Uterus (tissue), 4 donors: ENCODE measurements at places on chromosomes 2 and 18.
A peak's percentile ranks its signal among the peaks of the same experiment; 100 is the strongest.

DNA sequence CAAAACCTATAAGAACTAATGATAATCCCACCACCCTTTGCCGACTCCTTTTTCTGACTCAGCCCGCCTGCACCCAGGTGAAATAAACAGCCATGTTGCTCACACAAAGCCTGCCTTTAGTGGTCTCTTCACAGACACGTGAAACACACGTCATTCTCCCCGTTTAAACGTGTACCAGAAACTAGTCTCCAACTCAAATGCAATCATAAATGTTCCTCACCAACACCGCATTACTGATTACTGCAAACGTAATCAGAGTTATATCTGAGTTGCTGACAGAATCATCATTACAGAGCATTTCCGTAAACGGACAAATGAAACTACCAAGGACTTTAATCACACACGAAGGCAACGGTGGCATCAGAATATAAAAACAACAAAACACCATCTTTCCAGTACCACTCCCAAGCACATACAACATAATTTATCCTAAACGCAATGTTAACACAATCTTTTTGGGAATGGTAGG, 1.9 kb downstream of the CLK1 start:
- peak; percentile 35 for DNase-seq
- peak overlapping the region; percentile 97 for H3K4me3 ChIP-seq
- no peaks in the 10 kb centered on the region for H3K27me3 ChIP-seq
- peaks cover 9% of the 10 kb centered on the region for H3K4me1 ChIP-seq
- no peaks in the 10 kb centered on the region for H3K36me3 ChIP-seq

DNA sequence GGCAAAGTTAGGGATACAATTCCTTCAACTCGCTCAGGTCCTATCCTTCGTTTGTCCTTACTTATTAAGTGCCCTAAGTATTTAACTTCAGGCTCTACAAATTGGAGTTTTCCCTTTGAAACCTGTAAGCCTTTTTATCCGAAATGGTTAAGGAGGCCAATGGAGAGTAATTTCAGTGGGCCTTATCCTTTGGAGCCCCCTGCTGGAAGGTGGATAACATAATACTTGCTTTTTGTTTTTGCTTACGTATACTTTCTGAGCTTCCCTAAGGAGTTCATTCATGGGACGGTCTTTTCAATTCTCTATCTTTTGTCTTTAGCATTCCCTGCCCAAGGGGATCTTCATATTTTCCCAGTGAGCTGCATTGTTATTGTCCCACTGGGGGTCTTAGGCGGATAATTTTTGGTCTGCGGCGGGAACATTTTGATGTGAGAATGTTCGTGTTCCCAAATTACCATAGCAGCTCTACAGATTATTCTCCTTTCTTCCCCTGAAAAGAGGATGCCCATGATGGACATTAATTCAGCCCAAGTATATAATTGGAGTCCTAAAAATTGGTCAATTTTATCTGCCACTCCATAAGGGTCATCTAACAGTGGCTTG, 34.4 kb upstream of the TRAPPC8 start:
- no peaks in the 10 kb centered on the region for H3K27me3 ChIP-seq
- DNase-seq, result peak; percentile 21
- no peaks in the 10 kb centered on the region for H3K36me3 ChIP-seq
- no peaks in the 10 kb centered on the region for H3K4me1 ChIP-seq
- no peak overlapping the region for H3K27ac ChIP-seq

- no peak overlapping the region for H3K27ac ChIP-seq
- H3K4me1 ChIP-seq, result no peaks in the 10 kb centered on the region
- H3K36me3 ChIP-seq, result no peaks in the 10 kb centered on the region
- H3K4me3 ChIP-seq, result no peak overlapping the region
- H3K27me3 ChIP-seq, result no peaks in the 10 kb centered on the region
Observed at GRCh38 chr2:99317161-99317872, 16.3 kb upstream of the LYG1 start.

DNA sequence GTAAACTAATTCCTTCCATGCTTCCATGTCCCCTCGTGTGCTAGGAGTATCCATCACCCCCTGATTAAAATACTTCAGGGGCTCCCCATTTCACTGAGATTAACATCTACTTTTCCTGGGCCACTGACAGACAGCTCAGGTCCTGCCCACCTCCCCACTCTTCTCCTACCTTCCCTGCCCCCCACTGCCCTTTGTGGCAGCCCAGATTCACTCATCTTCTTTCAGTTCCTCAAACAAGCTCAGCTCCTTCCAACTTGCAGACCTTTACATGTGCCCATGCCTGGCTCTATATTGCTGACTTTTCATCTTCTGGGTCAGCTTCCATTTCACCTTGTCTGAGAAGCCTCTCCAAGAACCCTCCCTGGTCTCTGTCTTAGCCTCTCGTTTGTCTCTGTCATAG, 12.0 kb downstream of the RUFY4 start:
- H3K36me3 ChIP-seq, result no peaks in the 10 kb centered on the region
- H3K4me3 ChIP-seq, result no peak overlapping the region
- no peaks in the 10 kb centered on the region for H3K27me3 ChIP-seq

DNA sequence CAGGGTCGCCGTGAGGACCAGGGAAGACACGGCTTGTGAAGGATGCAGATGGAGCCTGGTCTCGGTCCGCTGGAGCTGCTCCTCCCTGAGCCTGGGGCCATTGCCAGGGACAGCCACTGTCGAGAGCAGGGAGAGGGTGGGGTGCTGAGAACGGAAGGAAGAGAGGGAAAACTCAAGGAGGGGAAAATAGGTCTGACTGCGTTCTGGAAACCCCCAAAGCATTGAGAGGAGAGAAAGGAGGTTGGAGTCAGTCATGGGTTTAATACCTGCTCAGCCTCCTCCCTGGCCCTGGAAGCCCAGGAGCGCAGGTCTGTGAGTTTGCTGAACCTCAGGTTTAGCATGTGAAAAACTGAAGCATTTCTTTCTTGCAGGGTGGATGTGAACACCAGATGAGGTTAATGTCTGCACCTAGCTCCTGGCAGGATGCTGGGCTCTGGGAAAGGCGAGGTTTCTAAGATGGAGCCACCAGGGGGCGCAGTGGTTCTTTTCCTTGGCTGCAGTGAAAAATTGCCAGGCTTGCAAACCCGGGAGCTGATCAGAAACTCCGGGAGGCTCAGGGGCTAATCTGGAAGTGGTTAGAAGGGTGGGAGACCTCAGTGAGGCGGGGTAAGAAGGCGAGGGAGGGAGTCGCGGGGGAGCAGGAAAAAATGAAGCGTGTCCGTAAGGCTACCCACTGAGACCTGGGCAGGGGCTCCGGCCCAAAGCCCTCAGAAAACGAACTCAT, 33.6 kb upstream of the RNF149 start:
- H3K4me3 ChIP-seq, result no peak overlapping the region
- no peaks in the 10 kb centered on the region for H3K36me3 ChIP-seq
- H3K27ac ChIP-seq, result no peak overlapping the region
- no peaks in the 10 kb centered on the region for H3K4me1 ChIP-seq

GRCh38 chr18:949724-950631, 45.3 kb downstream of the ADCYAP1 start:
- no peaks in the 10 kb centered on the region for H3K4me1 ChIP-seq
- no peak for DNase-seq
- no peaks in the 10 kb centered on the region for H3K27me3 ChIP-seq

GRCh38 chr2:96759548-96759947, 1.2 kb upstream of the CNNM4 start:
- no peak overlapping the region for H3K27ac ChIP-seq
- no peak for DNase-seq
- no peaks in the 10 kb centered on the region for H3K36me3 ChIP-seq
- no peaks in the 10 kb centered on the region for H3K4me1 ChIP-seq

DNA sequence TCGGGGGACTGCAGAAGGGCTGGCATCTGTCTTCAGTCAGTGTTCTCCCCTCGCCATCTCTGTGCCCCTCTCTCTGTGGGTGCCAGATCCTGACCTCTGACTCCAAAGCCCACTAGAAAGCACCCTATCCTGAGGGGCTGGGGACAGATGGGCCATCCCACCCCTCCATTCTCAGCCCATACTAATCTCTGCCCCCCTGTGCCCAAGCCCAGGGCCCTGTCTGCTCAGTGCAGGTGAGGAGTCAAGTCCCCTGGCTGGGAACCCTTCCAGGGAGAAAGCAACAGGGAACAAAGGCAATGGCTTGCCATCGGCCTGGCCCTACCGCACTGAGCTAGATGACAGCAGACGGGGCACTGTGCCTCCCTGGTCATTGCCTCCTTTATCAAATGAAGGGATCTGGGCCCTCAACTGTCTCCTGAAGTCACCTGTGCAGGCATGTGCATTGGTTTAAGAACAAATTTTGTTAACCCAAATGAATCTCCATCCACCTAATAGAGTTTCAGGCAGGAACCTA, 42.7 kb upstream of the ID2 start:
- no peak overlapping the region for H3K27ac ChIP-seq
- no peaks in the 10 kb centered on the region for H3K27me3 ChIP-seq
- H3K4me3 ChIP-seq, result no peak overlapping the region
- DNase-seq, result no peak
- peaks cover 12% of the 10 kb centered on the region for H3K4me1 ChIP-seq
- no peaks in the 10 kb centered on the region for H3K36me3 ChIP-seq

- no peaks in the 10 kb centered on the region for H3K27me3 ChIP-seq
- DNase-seq, result no peak
- H3K36me3 ChIP-seq, result no peaks in the 10 kb centered on the region
Observed at GRCh38 chr18:68533641-68534040, 181.3 kb downstream of the TMX3 start.

GRCh38 chr2:189698020-189698887, 23.8 kb downstream of the ANKAR start:
- no peak overlapping the region for H3K27ac ChIP-seq
- no peaks in the 10 kb centered on the region for H3K27me3 ChIP-seq
- H3K4me1 ChIP-seq, result no peaks in the 10 kb centered on the region
- no peaks in the 10 kb centered on the region for H3K36me3 ChIP-seq
- no peak overlapping the region for H3K4me3 ChIP-seq
- DNase-seq, result peak; percentile 64

DNA sequence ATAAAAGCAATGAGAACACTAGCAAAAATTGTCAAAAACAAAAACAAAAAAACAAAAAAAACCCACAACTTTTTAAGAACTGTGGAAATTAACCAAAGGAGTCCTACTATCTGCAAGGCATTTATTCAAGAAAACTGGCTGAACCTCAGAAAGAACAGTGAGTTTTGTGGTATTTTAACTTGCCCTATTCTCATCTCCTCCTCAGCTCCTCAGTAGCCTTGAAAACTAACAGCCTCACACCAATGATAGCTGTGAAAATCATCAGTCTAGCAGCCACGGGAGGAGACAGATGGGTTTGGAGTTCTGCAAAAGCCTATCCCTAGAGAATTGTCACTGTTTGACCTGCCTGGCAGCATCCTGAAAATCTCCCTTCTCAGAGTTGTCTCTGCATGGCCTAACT, 20.1 kb upstream of the DNER start:
- H3K4me3 ChIP-seq, result no peak overlapping the region
- no peaks in the 10 kb centered on the region for H3K4me1 ChIP-seq
- DNase-seq, result no peak
- no peaks in the 10 kb centered on the region for H3K36me3 ChIP-seq

GRCh38 chr2:28274911-28275685, 117.6 kb upstream of the FOSL2 start:
- H3K4me3 ChIP-seq, result no peak overlapping the region
- H3K36me3 ChIP-seq, result no peaks in the 10 kb centered on the region
- H3K4me1 ChIP-seq, result no peaks in the 10 kb centered on the region
- H3K27ac ChIP-seq, result peak overlapping the region; percentile 70

GRCh38 chr2:10001586-10001985, 41.8 kb upstream of the KLF11 start:
- no peak overlapping the region for H3K27ac ChIP-seq
- no peak overlapping the region for H3K4me3 ChIP-seq
- H3K4me1 ChIP-seq, result no peaks in the 10 kb centered on the region
- no peaks in the 10 kb centered on the region for H3K36me3 ChIP-seq
- H3K27me3 ChIP-seq, result no peaks in the 10 kb centered on the region

GRCh38 chr2:5548991-5549715, 143.0 kb upstream of the SOX11 start:
- no peaks in the 10 kb centered on the region for H3K36me3 ChIP-seq
- H3K27ac ChIP-seq, result no peak overlapping the region
- no peaks in the 10 kb centered on the region for H3K27me3 ChIP-seq
- peaks cover 3% of the 10 kb centered on the region for H3K4me1 ChIP-seq
- DNase-seq, result no peak
- H3K4me3 ChIP-seq, result no peak overlapping the region

- H3K27me3 ChIP-seq, result no peaks in the 10 kb centered on the region
- H3K27ac ChIP-seq, result no peak overlapping the region
- H3K36me3 ChIP-seq, result no peaks in the 10 kb centered on the region
- no peaks in the 10 kb centered on the region for H3K4me1 ChIP-seq
Observed at GRCh38 chr2:166784296-166784946, 103.9 kb upstream of the XIRP2 start.

GRCh38 chr2:113878743-113879142, 11.1 kb upstream of the ACTR3 start:
- no peaks in the 10 kb centered on the region for H3K4me1 ChIP-seq
- H3K27ac ChIP-seq, result no peak overlapping the region
- no peak for DNase-seq
- H3K36me3 ChIP-seq, result no peaks in the 10 kb centered on the region
- no peaks in the 10 kb centered on the region for H3K27me3 ChIP-seq
- H3K4me3 ChIP-seq, result no peak overlapping the region

GRCh38 chr2:281381-281780, 6.5 kb downstream of the ALKAL2 start:
- DNase-seq, result no peak
- H3K27ac ChIP-seq, result no peak overlapping the region
- no peaks in the 10 kb centered on the region for H3K27me3 ChIP-seq
- H3K4me3 ChIP-seq, result no peak overlapping the region
- H3K36me3 ChIP-seq, result no peaks in the 10 kb centered on the region

GRCh38 chr2:148560496-148560895, 84.1 kb upstream of the EPC2 start:
- H3K27ac ChIP-seq, result no peak overlapping the region
- DNase-seq, result no peak
- H3K27me3 ChIP-seq, result no peaks in the 10 kb centered on the region
- H3K4me1 ChIP-seq, result no peaks in the 10 kb centered on the region
- no peaks in the 10 kb centered on the region for H3K36me3 ChIP-seq

DNA sequence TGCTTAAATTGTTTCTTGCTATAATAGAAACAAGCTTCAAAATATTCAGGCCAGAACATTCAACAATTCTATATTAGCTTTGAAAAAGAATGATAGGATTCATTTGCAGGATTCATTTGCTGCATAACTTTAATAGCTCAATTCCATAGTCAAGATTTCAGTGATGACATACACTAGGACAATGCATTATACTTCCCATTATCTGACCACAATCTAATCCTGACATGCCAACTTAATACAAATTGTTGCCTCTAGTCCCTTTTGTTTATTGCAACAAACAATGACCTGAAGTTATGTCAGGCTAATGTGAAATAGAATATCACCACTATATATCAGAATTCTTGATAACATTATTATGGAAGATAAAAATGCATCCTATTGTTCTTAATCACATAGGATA, 169.4 kb downstream of the DNAH7 start:
- DNase-seq, result no peak
- H3K4me1 ChIP-seq, result no peaks in the 10 kb centered on the region
- no peak overlapping the region for H3K27ac ChIP-seq
- H3K4me3 ChIP-seq, result no peak overlapping the region

GRCh38 chr2:101657787-101658186, 39.7 kb upstream of the MAP4K4 start:
- H3K27me3 ChIP-seq, result no peaks in the 10 kb centered on the region
- no peak for DNase-seq
- no peak overlapping the region for H3K4me3 ChIP-seq
- H3K36me3 ChIP-seq, result no peaks in the 10 kb centered on the region
- no peaks in the 10 kb centered on the region for H3K4me1 ChIP-seq

GRCh38 chr2:204791230-204791629, 246.0 kb downstream of the PARD3B start:
- no peaks in the 10 kb centered on the region for H3K27me3 ChIP-seq
- no peak for DNase-seq
- H3K4me3 ChIP-seq, result no peak overlapping the region
- H3K27ac ChIP-seq, result no peak overlapping the region
- H3K36me3 ChIP-seq, result no peaks in the 10 kb centered on the region

- H3K27me3 ChIP-seq, result no peaks in the 10 kb centered on the region
- H3K27ac ChIP-seq, result no peak overlapping the region
- DNase-seq, result no peak
- no peaks in the 10 kb centered on the region for H3K4me1 ChIP-seq
- H3K36me3 ChIP-seq, result no peaks in the 10 kb centered on the region
- H3K4me3 ChIP-seq, result no peak overlapping the region
Observed at GRCh38 chr2:98691303-98691702, 39.6 kb downstream of the MGAT4A start.
